ENCODE measurements at places on chromosomes 4 and X.
A peak's percentile ranks its signal among the peaks of the same experiment; 100 is the strongest.

DNA sequence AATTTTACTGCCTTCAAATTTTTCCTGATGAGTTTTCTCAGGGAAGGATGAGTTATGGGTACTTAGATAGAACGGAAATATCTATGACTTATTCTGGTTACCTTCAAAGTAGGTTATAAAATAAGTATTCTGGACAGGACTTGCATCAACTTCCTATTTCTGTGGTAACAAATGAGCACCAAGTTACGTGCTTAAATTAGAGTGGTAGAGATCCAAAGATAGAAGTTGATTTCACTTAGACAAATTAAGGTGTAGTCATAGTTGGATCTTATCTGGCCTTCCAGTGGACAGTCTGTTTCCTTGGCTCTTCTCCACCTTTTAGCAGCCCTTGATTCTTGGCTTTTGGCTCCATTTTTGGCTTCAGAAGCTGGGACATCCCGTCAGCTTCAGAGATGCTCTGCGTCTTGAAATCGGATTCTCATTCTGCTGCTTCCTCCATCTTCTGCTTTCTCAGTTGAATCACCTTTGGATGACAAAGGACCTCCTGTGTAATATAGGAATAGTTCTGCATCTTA lies 109.9 kb downstream of the ZNF518B start:
- no peak for DNase-seq

DNA sequence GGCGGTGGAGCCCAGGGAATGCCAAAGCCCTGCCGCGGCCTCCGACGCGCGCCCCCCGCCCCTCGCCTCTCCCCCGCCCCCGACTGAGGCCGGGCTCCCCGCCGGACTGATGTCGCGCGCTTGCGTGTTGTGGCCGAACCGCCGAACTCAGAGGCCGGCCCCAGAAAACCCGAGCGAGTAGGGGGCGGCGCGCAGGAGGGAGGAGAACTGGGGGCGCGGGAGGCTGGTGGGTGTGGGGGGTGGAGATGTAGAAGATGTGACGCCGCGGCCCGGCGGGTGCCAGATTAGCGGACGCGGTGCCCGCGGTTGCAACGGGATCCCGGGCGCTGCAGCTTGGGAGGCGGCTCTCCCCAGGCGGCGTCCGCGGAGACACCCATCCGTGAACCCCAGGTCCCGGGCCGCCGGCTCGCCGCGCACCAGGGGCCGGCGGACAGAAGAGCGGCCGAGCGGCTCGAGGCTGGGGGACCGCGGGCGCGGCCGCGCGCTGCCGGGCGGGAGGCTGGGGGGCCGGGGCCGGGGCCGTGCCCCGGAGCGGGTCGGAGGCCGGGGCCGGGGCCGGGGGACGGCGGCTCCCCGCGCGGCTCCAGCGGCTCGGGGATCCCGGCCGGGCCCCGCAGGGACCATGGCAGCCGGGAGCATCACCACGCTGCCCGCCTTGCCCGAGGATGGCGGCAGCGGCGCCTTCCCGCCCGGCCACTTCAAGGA lies at the start of gene FGF2:
Gene FGF2 (plus strand): TSS at position 279 of the 705 bp plus-strand sequence. CDS start 344 bp downstream, at position 623.
- no peak for DNase-seq

DNA sequence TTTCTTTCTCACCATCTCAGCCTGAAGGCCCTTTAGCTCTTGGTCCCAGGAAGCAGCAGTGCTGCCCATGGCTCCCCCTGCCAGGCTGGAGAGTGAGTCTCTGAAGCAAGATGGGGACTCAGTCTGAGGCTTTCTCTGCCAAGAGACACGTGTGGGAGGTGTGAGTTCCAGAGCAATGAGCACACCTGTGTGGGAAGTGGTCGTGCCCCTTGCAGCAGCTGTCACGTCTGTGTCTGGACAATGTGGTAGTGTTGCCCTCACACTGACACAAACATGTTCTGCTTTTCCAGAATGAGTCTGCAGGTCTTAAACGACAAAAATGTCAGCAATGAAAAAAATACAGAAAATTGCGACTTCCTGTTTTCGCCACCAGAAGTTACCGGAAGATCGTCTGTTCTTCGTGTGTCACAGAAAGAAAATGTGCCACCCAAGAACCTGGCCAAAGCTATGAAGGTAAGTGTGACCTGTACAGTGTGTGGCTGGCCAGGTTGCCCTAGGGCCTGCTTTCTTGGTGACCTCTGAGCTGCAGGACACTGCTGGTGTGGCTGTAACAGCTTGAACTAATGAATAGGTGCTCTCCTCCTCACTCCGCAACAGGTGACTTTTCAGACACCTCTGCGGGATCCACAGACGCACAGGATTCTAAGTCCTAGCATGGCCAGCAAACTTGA lies 1.9 kb downstream of the TACC3 start:
- DNase-seq = no peak

GRCh38 chrX:113929004-113929403 lies 654.9 kb upstream of the HTR2C start:
- DNase-seq = peak; percentile 4

DNA sequence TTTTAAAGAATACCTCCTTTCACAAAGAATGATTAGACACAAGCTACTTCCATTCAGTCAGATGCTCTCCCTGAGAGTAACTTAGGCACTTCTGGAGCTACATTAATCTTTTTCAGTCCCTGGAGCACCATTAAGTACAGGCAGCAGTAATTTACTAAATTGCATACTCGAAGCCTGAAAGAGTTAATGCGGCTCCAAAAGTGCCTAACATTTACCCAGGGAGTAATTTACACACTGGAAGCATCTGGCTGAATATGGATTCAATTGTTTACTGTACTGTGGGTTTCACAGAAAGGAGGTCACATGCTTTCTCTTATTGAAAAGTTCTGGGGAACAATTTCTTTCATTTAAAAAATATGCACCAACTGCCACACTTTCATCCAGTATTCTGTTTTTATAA lies 260.8 kb upstream of the TENM3 start:
- no peak for DNase-seq

DNA sequence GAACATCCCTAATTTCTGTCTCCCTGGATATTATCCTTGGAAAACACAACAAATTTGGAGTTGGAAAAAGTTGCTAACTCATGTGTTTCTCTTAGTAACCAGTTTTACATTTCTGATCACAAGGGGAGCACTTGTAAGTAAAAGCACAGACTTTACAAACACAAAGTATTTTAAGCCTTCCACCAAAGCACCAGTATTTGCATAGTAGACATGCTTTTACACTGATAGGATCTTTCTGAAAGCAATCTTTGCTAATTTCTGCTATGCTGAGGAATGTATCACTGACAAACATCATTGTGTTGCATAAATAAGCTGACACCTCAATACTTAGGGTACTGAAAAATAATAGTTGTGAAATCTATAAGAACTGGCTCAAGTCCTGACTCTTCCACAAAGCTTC lies 100.6 kb downstream of the MID1 start:
- DNase-seq = no peak

DNA sequence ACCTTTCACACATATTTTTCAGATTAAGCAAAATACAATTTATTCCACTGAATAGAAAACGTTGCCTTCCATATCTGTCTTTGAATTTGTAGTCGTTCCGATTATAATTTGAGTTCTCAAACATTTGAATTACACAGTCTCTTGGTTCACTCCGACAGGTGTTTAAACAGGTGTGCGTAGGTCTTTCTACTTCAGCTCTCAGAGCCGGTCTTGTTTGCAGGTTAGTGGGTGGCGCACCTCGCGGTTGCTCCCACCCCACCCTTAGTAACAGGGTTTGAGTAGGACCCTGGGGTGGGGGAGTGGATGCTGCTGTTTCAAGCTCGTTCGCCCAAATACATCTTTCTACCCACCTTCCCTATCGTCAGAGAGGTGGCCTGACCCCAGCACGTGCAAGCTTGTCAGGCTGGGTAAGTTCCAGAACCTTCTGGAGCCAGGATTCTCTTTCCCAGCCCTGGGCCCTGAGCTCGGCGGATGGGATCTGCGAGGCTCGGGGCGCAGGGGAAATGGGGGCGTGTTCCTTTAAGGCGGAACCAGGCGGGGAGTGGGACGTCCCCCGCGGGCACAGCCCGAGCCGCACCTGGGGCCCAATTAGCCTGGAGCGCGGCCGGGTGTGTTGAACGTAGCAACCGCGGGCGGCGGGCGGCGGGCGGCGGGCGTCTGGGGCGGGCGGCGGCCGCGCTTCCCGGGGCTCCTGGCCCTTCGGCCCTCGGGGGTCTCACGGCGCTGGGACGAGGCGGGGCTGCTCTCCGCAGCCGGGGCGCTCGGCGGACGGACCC lies at the start of gene FAM149A:
Gene FAM149A (plus strand): TSS at position 591 of the 776 bp plus-strand sequence.
- peak; percentile 2 for DNase-seq

DNA sequence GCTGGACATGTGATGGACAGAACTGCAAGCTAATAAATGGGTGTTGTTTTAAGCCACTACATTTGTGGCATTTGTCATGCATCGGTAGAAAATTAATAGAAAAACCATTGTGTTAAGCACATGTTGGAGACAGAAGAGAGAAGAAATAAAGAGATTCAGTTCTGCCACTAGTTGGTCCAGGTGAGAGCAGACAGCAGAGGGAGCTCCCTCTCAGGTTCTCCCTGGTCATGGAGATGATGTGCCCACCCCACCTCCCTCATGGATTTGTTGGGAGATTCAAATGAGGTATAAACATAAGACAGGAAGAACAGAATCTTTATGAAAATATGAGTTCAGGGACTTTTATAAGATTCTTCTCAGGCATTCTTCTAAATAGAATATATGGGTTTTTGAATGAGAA lies 36.8 kb upstream of the OCIAD2 start:
- no peak for DNase-seq

DNA sequence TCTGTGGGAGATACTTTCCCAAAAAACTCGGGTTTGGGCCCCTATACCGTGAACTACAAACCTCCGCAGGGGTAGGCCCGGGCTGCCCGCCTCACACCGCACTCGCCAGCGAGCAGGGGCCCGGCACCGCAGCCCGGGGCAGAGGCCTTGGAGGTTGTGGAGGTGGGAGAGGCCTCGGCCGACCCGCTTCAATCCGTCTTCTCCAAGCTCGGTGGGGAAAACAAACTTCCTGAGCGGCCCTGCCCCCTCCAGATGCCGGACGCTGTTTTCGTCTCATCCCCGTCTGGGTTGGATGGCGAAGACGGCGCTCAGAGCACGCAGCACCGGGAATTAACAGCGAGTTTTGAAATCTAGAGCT lies 442 bp upstream of the MCUB start:
- no peak for DNase-seq

- no peak for DNase-seq
Observed at GRCh38 chr4:151114338-151114737, 14.9 kb downstream of the RPS3A start.

DNA sequence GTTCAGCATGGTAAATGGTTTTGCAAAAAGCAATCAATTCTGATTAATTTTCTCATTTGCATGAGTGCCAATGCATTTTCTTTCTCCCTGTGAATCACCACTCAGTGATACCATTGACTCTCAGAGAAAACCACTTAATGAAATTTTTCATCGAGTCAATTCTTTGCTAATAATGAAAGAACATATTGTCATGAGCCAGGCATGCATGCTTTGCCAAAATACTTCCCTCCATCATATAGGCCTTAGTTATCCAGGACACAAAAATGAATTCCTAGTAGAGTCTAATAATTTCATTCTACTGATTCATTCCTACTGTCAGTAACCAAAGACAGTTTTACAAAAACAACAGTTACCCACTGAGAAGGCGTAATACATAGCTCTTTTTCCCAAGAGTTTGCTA lies 680.0 kb downstream of the TRIML1 start:
- no peak for DNase-seq

DNA sequence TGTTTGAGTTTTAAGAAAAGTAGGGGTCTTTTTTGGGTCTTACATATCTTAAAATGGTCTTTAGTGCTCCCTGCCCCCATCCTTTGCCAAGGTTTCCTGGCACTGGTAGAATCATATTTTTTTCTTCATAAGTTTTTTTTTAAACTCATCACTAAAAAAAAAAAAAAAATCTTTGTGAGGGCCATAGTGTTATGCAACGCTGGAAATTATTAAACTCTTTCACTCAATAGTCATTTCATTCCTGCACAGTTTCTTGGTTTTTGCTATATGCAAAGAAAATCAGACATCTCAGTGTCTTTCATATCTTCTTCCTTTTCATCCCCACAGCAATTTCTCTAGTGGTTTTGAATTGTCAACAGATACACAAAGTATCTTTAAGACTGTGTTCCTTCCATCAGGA lies 95.6 kb downstream of the TMA16 start:
- DNase-seq = no peak

DNA sequence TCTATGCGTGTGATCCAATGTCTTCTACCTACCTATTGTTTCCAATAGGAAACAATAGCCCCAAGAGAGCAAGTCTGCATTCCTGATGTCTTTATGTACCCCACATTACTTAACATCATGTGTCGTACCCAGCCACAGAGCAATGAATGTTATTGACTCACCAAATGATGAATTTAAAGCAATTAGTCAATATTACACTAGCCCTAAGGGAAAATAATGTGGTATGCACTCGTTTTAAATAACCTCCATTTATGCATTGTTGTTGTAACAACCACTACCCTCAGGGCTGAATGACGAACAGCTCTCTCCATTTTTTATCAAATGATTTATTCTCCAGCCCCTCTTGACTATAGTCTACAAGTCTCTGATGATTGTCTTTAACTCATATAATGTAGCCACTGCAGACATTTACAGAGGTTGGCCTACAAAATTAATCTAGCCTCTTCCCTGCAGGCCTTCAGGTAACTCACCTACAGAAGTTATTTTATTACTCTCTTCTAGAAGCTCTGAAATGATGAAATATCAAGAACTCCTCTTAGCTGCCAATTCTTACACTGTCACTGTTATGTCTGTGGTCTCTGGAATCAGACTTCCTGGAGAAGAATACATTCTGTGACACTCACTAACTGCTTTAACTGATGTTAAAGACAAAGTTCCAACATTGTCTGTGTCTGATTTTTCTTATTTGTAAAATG lies 601.7 kb upstream of the GRIA3 start:
- no peak for DNase-seq

- no peak for DNase-seq
Observed at GRCh38 chrX:8404926-8405325, 59.7 kb upstream of the VCX3B start.

- no peak for DNase-seq
Observed at GRCh38 chr4:71729856-71730255, 54.0 kb downstream of the GC start.

GRCh38 chr4:148831945-148832344 lies 389.7 kb upstream of the NR3C2 start:
- no peak for DNase-seq

DNA sequence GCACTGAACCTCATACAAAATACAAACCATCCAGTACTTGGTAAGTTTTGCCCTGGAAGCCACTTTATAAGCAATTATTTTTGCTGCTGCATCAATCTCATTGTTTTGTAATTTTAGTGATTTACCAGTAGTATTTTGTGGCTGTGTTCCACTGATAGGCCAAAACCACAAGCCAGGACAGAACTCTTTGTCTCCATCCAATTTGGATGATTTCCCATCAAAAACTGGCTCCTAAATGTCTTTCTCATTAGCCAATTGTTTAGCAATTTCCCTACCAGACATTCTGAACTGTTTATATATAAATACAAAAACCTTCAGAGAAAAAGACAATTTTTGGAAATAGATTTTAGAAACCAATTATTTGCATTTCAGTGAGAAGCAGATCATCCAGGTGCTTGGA lies 4.4 kb downstream of the GSPT2 start:
- no peak for DNase-seq

DNA sequence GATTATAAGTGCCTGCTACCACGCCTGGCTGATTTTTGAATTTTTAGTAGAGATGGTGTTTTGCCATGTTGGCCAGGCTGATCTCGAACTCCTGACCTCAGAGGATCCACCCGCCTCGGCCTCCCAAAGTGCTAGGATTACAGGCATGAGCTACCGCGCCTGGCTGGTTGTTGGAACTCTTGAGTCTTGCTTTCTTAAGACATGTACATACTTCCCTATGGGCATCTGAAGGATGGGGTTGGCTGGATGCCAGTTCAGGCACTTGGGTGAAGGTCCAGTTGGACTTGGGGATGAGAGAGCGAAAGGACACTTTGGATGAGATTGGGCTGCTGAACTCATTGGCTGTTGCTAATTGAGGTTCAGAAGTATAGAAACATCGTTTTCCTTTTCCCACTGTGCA lies 40.5 kb downstream of the ATG4A start:
- no peak for DNase-seq

All from NCI-H187 (cell line).